EL (cell line): ENCODE measurements at places on chromosomes 11 and 22.

DNA sequence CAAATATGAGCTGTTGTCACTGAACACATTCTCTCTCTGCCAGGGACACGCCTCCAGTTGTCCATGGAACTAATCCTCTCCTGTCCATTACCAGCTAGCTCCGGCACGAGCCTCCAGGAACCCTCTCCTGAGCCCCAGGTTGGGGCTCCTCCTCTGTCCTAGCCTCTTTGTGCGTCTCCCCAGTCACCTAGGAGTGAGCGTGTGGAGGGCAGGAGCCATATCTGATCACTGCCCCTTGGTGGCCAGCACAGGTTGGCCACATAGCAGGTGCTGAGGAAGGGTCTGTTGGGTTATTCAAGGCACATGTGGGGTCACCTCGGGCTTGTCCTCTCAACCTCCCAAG is 2.5 kb downstream of the SYVN1 start:
- no peak for DNase-seq

DNA sequence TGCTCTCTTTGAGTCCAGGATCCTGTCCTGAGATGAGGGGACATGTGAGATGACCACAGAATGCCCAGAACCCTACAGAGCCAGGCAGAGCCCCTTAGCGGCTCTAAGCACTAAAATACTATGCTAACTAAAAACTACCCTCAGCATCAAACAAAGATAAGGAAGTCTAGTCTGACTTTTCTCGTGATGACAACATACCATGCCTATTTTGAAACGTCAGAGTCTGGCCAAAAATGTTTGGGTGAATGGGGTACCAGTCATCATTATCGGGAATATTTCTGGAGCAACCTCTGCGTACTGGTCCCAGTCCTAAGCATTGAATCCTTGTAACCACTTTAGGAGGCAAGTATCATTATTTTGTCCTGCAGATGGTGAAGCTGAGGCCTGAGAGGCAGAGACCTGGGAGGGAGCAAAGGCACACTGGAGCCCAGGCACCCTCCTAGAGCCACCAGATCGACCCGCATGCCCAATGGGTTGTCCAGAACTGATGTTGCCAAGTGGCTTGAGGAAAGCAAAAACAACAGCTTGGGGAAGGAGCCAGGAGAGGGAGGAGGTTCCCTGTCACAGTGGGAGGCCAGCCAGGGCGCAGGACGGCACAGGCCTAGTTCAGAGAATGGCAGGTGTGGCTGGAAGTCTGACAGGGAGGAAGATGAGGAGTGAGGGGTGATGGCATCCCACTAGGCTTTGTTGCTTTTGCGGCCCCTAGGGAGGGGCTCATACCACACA is 7.2 kb upstream of the OSM start:
- DNase-seq, result no peak

DNA sequence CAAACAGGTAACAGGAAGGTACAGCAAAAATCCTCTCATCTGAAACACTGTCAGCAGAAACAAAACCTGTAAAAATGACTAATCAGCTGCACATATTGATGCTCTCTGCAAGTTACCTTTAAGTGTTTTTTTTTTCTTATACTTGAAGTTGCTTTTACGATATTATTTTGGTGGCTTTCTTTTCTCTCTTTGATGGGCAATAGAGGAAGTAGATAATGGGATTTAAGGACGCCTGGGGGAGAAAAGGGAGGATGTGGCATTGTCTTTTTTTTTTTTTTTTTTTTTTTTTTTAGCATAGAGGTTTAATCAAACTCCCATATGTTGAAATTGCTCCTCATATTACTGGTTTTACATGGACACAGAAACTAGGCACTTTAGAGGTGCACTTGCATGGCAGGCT is 11.4 kb upstream of the ADSL start:
- no peak for DNase-seq

- DNase-seq, result no peak
Measured at GRCh38 chr22:46040471-46041465, 63.8 kb upstream of the WNT7B start.

DNA sequence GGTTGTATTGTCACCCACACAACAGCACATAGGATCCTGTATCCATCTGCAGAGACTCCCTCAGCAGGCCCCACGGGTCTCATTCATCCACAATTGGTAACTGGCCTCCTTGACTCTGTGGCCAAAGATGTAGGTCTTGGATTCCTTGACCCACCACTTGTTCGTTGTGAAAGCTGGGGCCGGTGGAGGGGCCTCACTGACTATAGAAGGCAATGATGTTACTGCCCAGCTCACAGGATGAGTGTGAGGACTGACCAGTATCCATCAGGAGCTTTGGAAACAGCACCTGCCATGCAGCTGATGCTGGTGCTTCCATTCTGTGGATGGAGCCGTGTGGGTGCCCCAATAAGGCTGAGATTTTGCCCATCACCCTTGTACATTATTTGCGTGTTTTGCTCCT is 615.7 kb downstream of the BRD1 start:
- DNase-seq, result no peak

GRCh38 chr11:4662876-4663275 is 19.1 kb downstream of the OR51E1 start:
- DNase-seq, result no peak
